Stimulated activated CD8-positive, alpha-beta memory T cell treated with anti-CD3 and anti-CD28 coated beads, Interleukin-4, amount 100 ng/mL, for 24 hours (primary cell): ENCODE measurements at places on chromosomes 4 and X.

DNA sequence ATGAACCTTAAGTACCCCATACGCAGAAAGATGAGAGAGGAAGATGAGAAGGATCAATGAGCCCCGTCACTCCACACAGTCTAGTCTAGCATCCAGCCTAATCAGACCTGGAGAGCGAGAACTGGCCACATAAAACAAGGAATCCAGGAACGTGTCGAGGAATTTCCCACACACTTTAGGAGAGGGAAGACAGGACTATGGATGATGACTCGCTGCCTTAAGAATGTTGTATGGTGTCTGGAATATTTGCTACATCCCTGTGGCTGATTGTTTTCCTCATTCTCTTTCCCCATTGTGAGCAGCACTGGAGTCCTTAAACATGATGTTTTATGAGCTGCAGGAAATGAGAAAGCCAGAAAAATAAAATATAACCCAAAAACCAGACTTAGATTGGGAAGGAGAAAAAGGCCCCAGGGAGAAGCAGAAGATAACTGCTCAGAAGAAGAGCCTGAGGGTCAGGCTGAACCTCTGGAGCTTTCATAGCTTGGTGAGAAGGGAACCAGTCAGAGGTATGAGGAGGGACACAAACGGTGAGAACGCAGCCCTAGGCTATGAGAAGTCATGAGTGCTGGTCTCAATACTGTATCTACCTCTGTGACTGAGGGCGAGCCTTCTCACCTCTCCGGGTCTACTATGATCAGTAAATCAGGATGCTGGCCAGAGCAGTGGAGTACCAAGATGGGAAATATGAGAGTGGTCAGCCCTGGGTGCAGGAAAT is 139.5 kb upstream of the NOCT start:
- no peak for DNase-seq

DNA sequence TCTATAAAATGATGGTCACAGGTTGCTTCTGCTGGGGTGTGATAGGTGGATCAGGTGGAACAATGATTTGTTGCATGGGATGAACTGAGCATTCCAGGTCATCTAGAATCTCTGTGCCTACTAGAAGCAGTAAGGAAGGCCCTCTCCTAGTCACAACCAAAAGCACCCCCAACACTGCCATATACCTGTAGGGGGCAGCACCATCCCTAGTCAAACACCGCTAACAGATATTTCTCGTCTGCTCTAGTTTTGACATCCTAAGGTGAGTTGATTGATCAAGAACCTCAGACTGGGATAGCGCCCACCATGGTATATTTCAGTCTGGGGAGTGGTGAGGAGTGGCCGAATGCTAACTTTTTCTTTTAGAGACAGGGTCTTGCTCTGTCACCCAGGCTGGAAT is 160.2 kb downstream of the NHS start:
- DNase-seq, result peak; percentile 15

DNA sequence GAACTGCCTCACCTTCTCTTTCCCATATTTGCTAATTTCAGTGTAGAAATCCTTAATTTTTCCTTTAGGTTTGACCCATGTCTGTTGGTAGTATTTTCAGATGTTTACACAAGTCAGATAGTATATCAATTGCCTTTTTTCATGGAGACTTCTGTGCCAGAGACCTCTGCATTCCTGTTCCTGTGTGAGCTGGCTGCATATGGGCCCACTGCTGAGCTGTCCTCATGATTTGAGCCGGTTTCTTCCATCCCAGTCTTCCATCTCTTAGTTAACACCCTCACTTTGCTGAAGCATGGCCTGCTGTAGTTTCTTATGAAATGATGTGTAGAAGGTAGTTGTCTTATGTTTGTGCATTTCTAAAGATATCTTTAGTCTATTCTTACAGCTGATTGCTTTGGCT is 40.0 kb downstream of the CDS1 start:
- DNase-seq, result no peak

GRCh38 chr4:16120720-16121119 is 36.9 kb upstream of the PROM1 start:
- no peak for DNase-seq

DNA sequence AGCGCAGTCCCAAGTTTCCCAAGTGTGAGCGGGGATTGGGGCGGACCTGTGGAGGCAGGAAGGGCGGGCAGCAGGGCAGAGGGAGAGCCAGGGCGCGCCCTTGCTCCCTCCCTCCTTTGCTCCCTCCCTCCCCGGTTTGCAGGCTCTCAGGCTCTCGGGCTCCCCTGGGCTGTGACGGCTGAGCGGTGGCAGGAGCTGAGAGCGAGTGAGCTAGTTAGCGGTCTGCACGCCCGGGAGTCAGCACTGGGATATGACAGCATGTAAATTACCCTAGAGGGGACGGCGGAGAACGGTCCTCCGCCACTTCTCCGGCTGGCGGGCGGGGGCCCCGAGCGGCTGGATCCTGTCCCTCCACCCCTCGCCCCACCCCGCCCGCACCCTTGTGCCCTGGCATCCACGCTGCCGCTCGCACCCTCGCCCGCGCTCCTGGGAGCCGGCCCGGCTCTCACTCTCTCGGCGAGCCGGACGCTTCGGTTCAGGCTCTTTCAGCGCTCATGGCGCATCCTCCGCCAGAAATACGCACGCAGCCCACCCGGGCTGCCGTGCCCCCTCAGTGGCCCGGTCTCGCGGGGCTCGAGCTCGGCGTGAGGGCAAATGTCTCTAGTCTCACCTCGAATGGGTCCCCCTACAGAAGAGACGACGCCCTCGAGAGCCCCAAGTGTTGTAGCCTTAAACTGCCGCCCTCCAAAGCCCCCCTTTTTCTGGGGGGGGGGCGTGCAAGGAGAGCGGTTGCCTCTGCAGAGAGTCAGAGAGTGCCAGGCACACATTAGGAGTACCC is at the start of gene TSC22D3:
Gene TSC22D3, minus strand, starts transcription at position 54 of the 778 bp plus-strand sequence. CDS start 368 bp downstream, outside the sequence.
- DNase-seq, result peak; percentile 24

- no peak for DNase-seq
Observed at GRCh38 chrX:149490100-149490499, 15.0 kb downstream of the IDS start.

- DNase-seq, result no peak
Observed at GRCh38 chr4:121873604-121874003, 3.3 kb upstream of the BBS7 start.

DNA sequence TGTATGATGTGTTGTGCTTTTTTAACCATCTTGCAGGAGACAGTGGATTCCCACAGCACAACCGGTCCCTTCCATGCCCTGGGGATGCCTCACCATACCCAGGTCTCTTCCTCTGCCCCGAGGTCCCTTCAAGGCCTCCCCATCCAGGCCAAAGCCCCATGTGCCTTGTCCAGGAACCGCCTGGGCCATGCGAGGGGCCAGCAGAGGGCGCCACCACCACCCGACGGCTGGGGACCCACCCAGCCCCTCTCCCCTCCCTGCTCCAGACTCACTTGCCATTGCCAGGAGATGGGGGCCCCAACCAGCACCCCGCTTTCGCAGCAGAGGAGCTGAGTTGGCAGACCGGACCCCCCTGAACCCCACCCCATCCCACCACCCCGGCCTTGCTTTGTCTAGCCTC is 485.5 kb downstream of the TRAM1L1 start:
- no peak for DNase-seq

GRCh38 chr4:108626056-108626455 is 5.7 kb downstream of the RPL34 start:
- no peak for DNase-seq

DNA sequence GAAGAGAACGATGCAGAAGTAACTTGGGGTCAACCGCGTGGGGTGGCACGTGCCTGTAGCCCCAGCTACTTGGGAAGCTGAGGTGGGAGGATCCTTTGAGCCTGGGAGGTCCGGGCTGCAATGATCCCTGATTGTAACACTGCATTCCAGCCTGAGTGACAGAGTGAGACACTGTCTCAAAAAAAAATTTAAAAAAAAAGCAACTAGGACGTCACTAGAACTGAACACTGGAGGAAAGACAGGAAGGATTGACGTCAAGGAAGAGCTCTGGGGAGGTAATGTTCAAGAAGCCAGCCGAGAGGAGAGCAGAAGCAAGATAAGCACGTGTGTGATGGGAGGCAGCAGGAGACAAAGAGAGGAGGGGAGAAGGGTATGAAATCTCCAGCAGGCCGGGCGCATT is 28.7 kb downstream of the S100G start:
- no peak for DNase-seq

DNA sequence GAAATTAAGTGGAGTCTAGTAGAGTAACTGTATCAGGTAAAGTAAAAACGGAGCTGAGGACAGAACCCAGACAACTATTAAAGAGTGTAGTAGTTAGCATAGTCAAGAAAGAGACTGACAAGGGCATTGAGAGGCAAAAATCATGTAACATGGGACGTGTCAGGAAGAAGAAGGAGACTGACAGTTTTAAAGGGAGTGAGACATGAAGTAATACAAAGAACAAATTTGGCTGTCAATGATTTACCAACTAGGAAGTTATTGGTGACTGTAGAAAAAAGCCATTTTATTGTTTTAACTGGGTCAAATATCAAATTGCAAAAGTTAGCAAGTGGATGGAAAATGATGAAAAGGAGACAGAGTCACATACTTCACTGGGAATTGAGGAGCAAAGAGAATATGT is 422.3 kb downstream of the MAPK10 start:
- no peak for DNase-seq

- no peak for DNase-seq
Observed at GRCh38 chr4:148116969-148117368, 325.2 kb downstream of the NR3C2 start.

GRCh38 chr4:23153076-23153475 is 460.3 kb downstream of the GBA3 start:
- DNase-seq, result no peak

DNA sequence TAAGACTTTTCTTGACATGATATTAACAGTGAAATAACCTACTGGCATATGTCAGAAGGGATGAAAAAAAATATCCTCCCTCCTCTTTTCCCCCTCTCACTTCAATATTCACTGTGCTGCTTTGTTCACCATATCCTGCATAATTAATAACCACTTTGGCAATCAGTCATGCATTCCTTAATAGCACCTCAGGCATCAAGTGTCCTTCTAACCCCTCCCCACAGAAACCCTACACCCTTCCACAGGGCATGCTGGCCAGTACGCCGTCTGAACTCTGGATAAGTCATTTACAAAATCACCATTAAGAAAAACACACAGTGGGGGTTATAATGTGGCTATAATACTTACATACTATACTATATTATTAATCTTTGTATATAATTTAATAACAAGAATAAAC is 165.9 kb downstream of the PDGFC start:
- DNase-seq, result no peak

DNA sequence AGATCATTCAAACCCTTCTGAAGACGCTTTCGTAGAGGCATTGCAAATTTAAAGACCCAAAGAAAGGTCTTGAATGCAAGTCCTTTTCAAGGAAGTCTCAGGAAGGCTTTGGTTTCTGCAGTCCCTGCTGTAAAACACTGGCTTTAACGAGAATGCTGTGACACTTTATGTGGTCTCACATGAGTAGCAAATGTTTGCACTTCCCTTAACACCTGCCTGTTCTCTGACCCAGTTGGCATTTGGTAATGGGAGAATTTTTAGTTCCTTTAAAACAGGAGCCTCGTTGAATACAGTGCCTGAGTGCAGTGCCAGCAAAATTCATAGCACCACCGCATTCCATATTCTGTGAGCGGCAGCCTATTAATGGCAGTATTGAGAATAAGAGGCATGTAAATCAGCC is 330.5 kb upstream of the PRKX start:
- no peak for DNase-seq

DNA sequence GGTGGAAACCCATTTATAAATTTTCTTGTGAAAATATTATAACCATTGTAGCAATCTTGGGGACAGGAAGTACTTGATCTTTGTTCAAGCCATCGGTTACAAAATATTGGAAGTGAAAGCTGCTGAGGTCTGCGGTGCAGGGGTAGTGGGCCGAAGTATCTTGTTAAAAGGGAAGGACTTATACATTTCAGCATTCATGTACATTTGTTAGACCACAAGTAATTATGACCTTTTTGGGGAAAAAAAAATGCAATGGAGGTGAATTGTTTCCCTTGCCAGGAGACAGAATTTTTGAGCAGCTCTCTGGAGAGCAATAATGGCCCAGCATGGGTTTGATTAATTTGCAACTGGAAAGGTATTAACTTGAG is 121.3 kb downstream of the EGF start:
- DNase-seq, result no peak

DNA sequence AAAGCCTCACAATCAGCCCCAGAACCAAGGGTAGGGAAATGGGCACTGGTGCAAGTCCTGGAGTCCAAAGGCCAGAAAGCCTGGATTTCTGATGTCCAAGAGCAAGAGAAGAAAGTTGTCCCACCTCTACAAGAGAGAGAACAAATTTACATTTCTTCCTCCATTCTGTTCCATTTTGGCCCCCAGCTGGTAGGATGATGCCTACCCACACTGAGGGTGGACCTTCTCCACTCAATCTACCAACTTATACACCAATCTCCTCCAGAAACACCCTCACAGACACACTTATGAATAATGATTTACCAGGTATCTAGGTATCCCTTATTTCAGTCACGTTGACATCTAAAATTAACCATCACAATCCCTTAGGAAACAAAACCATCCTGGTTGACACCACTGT is 367.8 kb upstream of the GRIA3 start:
- DNase-seq, result no peak

DNA sequence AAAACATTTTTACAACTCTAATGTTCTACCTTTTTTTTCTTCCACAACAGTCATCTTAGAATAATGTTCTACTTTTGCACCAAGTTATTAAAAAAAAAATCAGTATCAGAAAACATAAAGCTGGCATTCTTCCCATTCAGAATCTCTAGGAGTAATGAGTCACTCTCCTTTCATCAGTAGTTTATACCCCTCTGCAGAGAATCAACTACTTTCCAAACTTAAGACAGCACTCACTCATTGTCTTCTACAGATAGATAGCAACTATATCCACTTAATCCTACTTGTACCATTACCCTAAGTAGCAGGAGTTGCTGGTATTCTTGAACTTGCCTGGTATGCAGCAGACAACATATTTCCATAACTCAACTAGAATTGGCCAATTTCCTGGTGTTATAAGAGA is 3.2 kb downstream of the TIGD4 start:
- no peak for DNase-seq

GRCh38 chr4:120611092-120611491 is 311.4 kb downstream of the PRDM5 start:
- no peak for DNase-seq

GRCh38 chr4:185143601-185143969 is 519 bp downstream of the SLC25A4 start:
- DNase-seq, result no peak

DNA sequence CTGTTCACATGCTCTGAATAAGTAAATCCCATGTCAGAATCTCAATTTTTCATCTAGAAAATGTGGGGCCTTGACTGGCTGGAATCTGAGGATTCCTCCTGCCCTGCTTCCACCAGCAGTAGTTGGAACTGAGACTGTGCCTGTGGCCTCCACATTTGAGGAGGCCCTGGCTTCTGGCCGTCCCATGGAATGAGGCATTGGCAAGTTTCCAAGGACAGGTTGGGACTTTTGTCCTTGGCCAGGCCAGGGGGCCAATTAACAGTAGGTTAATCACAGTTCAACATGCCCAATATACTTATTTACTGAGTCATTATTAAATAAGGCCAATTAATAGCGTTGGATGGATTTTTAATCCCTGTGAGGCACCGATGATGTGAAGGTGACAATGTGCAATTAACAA is 50.2 kb upstream of the GABRE start:
- DNase-seq, result no peak
